Fibroblast of the aortic adventitia (primary cell): ENCODE measurements at places on chromosomes 7 and 10. TPM values are rescaled to one million over a fixed set of nuclear protein-coding genes. Genes with fewer than 3 reads are reported as not detected.

The PDE6C gene
- total RNA-seq = not detected in 2 replicates

The JAZF1 gene
- 1.5 and 8.3 TPM in 2 replicates for total RNA-seq

The GRM3 gene
- not detected in 2 replicates for total RNA-seq

GRCh38 chr10:132706701-132707100, 79.2 kb downstream of the NKX6-2 start:
- no peak for DNase-seq

DNA sequence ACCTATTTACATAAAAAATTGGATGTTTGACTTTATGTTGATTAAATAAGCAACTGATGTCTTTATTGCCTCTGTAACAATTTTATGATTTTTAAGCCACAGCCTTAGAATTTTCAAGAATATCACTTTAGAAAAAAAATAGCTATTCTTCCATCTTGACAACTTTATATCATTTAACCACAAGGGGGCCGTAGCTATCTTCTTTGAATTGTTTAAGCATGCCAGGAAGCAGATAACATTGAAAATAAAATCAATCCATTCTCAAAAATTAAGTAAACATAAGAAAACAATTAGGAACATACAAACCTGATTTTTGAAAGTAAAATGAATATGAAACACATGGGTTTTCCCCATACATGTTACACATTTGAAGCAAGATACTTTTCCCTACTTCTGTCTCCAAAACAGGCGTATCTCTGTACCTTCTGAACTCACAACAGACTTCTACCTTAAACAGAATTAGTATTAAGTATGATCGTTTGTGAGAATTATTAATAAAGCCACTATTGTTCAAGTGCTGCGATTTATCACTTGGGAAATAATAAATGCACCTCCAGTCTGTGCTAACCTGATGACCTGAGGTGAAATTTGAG, 209.0 kb downstream of the CACNA2D1 start:
- DNase-seq = peak; percentile 73

- DNase-seq = no peak
Measured at GRCh38 chr10:130606001-130606405, 469.8 kb downstream of the GLRX3 start.

DNA sequence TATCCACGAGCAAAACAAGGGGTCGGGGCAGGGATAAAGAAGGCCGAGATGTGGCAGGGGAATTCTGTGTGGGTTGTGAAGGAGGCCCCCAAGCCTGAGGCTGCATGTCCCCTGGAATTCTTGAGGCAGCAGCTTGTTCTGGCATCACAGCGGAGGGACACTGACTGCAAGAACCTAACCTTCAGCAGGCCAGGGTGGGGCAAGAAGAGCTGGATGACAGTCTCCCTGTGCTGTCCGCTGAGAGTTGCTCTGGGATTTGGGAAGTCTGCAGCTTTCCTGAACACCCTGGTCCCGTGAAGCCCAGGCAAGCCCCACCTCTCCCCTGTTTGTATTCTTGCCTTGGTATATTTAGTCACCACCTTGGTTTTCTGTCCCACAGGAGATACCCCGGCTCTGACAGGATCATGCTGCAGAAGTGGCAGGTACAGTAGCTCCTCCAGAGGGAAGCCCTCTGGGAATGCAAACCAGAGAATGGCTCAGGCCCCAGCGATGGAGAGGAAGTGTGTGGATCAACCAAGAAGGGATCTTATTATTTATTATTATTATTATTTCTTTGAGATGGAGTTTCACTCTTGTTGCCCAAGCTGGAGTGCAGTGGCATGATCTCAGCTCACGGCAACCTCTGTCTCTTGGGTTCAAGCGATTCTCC, 1.9 kb upstream of the LRRC18 start:
- no peak for DNase-seq

GRCh38 chr10:132410779-132411532, 14.0 kb downstream of the PWWP2B start:
- DNase-seq = no peak
